Left cardiac atrium (tissue), 4 donors: ENCODE measurements at places on chromosomes 3 and 15.
A peak's percentile ranks its signal among the peaks of the same experiment; 100 is the strongest.

GRCh38 chr15:95684126-95684525, 646.4 kb upstream of the NR2F2 start:
- no peak for DNase-seq

DNA sequence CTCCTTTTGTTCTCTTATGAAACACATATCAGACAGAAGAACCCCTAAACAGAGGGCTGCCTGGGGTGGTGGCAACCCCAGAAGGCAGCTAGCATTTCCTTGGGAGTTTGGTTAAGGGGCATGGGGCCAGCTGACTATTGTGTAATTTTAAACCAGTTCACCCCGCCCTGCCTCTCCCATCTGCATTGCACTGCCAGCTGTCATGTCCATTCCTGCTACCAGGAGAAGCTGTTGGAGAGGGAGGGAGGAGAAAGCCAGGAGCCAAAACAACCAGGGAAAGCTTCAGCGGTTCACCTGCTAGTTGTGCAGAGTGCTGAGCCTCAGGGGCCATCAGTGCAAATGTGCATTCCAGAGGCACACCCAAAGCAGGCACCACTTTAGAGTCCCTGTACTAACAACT, 47.6 kb upstream of the ATP1B3 start:
- peak; percentile 66 for DNase-seq

DNA sequence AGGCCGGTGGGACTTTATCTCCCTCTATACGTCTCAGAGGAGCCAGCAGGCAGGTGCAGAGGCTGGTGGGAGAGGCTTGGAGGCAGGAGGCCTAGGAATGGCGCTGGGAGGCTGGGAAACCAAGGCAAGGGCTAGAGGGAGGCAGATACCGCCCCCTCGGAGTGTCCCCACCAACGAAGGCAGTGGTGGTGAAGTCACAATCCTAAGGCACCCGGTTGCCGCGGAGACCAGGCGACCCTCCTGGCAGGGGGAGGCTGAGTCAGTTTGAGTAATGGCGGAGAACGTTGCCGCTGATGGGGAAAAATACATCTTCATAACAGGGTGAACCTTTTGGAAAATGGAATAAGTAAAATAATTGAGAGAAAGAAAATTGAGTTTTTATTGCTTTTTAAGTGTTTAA, 29.9 kb upstream of the CACNA2D2 start:
- DNase-seq, result no peak

DNA sequence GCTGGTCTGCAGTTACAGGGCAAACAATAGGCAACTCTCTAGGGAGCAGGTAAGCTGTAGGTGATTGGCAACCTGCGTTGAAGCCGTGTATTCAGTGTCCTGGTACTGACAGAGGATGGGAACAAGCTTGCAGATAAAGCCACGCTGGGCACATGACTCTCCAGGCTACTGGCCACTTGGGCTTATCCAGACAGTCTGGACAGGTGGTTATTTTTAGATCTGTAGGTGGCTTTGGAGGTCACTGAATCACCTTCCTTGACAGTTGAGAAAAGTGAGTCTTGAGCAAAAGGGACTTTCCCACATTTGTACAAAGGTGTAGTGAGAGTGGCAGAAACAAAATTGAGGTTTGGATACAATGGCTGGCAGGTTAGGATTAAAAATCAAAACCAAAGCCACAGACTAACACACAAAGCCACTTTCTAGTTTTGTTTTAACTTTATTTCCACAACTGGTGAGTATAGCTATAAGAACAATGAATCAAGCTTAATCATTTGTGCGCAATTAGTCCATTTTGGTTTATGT, 22.3 kb upstream of the IL1RAP start:
- DNase-seq, result peak; percentile 27

DNA sequence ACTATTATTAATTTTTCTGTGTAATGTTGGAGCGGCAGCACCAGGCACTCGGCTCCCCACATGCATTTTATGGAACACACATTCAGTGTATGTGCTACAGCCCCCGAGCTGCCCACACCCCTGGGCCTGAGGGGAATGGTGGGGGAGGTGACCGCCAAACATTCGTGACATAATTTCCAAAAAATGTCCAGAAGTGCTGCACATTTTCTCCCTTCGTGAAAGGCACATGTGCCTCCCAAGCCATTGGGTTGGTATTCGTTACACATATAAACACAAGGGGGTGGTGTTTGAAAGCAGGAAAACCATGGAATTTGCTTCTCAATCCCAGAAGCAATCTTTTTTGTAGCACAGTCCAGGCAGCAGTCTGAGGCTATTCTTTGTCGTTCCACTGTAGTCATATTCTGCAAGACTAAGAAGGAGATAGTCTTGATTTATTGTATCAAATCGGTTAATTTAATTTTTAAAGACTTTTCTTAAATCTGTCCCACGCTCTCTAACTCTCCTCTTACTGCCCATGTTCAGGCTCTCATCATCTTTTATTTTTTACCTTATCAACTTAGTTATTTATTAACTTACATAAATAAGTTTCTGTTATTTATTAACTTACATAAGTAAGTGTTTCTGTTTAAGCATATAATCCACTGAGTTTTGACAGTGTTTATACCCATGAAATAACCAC, 39.2 kb upstream of the POLR2M start:
- no peak for DNase-seq

DNA sequence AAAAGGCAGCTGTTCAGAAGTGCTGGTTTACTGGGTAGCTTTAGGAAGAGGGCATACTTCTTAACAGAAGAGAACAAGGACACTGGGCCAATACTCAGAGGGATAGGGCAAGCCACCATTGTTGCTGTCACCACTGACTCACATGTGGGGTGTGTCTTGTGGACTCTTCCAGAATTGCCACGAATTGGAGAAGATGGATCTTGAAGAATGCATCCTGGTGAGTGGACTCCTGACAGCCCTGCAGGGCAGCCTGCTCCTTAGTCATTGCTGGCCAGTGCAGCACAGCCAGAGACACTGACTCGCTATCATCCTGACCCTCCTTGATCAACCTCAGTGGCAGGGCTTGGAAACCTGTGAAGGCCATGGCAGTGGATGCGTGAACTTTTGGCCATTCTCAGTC, 62.3 kb downstream of the UBP1 start:
- DNase-seq, result no peak

- peak; percentile 33 for DNase-seq
Measured at GRCh38 chr3:69540706-69541581, 155.1 kb upstream of the FRMD4B start.

- no peak for DNase-seq
Measured at GRCh38 chr3:78257951-78258530, 1218.1 kb downstream of the ROBO2 start.

- DNase-seq, result no peak
Measured at GRCh38 chr15:36632226-36632625, 52.8 kb downstream of the CDIN1 start.

GRCh38 chr3:171526146-171526545, 65.9 kb upstream of the TNIK start:
- no peak for DNase-seq

- no peak for DNase-seq
Measured at GRCh38 chr15:80990955-80991354, 1.3 kb upstream of the MESD start.

DNA sequence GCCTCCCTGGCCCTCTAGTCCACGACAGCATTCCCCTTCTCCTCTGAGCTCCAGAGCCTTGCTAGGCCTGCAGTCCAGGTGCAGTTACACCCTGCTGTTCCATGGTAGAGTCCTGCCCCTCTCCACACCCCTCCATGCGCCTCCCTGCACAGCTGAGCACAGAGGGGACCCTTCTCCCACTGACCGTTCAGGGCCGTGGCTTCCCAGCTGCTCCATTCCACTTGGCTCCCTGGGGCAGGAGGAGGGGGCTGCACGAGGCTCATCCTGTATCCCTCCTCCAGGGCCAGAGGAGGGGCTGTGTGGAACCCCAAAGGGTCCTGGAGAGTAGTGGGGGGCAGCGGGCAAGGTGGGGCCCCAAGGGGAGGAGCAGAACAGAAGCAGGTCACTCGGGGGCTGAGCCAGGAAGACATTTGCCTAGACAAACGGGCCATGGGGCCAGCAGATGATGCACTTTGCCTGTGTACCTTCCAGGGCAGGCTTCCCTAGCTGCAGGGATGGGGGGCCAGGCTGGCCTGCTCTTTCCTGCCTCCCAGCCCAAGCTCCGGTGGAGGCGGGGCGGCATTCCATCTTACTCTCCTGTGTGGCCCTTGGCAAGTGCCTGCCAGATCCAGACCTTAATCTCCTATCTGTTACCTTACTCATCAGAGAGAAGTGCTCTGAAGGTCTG, 20.7 kb upstream of the GOLGA6C start:
- no peak for DNase-seq

DNA sequence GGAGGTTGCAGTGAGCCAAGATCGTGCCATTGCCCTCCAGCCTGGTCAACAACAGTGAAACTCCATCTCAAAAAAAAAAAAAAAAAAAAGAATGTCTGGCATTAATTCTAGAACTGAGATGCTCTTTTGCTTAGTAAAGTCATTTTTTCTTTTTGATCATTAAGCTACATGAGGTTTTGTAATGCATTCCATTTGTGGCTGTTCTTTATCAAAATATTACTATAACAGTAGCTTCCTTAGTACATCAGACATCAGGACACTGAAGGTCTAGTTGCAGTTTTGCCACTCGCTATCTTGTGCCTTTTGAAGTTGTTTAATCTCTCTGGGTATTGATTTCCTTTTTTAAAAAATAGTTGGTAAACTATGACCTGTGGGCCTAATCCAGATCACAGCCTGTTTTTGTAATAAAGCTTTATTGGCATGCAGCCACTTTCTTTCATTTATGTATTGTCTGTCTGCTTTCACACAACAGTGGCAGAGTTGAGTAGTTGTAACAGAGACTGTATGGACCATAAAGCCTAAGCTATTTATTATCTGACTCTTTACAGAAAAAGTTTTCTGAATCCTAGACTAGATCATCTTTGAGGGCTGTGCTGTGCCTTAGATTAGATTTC, 76.6 kb downstream of the SLC25A26 start:
- no peak for DNase-seq

DNA sequence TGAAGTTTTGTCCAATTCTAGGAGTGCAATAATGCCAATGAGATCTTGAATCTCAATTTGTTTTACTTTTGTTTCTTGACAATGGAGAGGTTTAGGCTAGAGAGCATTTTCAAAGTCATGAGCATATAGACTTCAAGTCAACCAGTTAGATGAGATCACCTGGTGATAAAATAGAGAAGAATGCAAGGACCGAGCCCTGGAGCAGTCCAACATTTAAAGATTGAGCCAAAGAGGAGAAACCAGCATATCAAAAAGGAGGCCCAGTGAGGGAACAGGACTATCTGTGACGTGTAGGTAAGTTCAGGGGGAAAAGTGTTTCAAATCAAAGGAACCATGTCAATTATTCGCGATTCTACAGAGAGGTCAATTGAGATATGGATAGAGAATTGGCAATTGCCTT, 1.7 kb upstream of the PIAS1 start:
- no peak for DNase-seq

GRCh38 chr3:125077864-125078263, 22.1 kb upstream of the HEG1 start:
- no peak for DNase-seq

GRCh38 chr3:87260270-87260669, 16.1 kb downstream of the POU1F1 start:
- DNase-seq, result peak; percentile 24

- DNase-seq, result no peak
Measured at GRCh38 chr3:83625261-83625660, 1333.5 kb upstream of the CADM2 start.

- no peak for DNase-seq
Measured at GRCh38 chr3:10366651-10367101, 45.8 kb upstream of the SEC13 start.

DNA sequence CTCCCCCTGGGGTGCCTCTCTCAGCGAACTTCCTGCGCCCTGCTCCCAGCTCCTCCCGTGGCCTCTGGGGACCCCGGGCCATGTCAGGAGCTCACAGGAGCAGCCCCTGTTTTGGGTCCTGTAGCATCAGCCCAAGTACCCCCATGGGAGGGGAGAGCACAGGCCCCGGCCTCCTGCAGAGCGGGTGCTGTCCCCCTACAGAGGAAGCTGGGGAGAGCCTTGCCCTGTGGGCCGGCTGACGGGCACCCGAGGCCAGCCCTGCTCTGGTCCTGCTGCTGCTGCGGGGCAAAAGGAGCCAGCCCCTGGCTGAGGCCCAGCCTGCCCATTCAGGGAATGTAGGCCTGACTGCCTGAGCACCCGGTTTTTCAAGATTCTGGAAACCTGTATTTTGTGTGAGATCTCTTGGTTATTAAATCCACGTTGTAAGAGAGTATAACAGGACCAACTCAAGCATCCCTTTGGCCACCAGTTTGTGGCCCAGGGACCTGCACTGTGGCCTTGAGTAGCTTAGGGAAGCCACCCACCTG, 12.4 kb downstream of the PLXNA1 start:
- no peak for DNase-seq

DNA sequence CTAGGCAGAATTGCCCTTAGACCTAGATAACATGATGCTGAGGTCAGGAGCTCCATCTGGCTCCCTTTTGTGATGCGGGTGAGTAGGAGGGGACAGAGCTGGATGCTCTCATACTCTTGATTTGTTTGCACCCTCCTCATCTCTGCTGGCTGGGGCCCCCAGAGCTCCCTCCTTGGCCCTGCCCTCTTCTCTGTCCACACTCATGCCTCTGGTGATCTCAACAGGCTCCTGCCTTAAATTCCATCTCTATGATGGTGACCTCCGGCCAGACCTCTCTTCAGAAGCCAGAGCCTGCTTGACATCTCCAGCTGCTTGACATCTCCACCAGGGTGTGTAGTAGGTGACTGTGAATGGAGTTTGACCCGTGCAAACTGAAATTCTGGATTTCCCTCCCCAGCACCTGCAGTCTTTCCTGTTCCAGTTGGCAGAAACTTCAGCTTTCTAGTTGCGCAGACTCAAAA, 4.3 kb upstream of the FGD5 start:
- DNase-seq, result no peak

GRCh38 chr3:77489216-77489615, 449.3 kb downstream of the ROBO2 start:
- DNase-seq, result no peak

DNA sequence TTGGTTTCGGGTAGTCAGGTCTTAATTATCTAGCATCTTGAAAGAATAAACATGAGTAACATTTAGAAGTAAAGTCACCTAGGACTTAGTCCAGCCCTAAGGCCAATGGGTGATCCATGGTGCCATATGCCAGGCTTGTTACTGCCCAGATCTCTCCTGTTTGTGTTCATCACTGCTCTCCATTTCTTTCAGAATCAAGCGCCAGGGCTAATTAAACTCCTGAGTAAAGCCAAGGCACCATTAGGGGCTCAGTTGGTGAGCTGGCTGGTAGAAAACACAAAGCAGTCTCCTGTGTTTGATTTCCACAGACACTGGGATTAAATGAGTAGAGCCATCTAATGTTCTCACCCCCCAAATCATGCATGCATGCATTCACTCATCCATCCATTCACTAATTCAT, 11.3 kb downstream of the CYP19A1 start:
- no peak for DNase-seq

DNA sequence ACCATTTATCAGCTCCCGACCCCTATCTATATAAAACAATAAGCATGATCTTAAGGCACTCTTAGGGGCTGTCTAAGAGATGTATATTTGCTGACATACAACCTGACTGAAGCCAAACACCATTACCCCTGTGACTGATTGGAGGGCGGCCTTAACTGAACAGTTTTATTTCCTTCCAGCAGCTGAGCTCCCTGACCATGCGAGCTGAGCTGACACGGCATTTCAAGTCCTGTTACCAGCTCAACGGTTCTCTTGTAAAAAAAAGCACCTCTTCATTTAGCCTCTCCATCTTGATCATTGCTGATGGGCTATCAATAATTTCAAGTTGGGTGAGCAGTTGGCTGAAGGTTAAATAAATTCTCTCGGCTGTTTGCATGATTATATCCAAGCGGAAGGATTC, 33.4 kb upstream of the BNIP2 start:
- DNase-seq, result no peak
